ENCODE measurements at places on chromosomes 6 and 20.
A peak's percentile ranks its signal among the peaks of the same experiment; 100 is the strongest.

DNA sequence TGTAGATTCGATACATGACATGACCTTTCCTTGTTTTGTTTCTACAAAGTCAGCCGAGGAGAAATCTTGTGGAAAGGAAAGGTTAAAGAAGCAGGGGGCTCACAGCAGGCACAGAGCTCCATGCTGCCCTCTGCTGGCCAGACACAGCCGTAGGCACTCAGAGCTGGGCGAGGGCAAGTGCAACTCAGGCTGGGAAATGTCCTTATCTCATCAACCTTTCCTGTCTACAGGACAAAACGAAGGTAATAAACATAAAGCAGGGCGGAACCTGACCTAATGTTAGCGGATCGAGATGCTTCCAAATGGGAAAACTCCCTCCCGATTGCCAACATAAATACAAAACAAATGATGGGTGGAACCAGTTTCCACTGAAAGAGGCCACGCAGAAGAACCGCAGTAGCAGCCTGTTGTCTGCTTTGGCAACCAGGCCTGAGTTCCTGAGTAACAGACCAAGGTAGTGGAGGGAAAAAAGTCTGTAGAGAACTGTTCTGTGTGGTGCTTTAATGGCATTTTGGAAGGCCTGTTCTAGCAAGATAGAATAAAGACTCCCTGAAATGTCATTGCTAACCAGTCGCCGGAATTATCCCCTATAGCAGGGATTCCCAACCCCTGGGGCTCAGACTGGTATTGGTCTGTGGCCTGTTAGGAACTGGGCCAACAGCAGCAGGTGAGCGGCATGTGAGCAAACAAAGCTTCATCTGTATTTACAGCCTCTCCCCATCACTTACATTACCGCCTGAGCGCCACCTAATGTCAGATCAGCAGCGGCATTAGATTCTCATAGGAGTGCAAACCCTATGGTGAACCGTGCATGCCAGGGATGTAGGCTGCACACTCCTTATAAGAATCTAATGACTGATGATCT is 85.2 kb downstream of the MBOAT1 start:
- DNase-seq, result peak; percentile 73

GRCh38 chr20:40954521-40955165 is 74.0 kb upstream of the TOP1 start:
- DNase-seq, result no peak

- no peak for DNase-seq
Measured at GRCh38 chr20:62697468-62697912, 11.1 kb upstream of the NTSR1 start.

- no peak for DNase-seq
Measured at GRCh38 chr6:45000833-45001232, 327.3 kb upstream of the RUNX2 start.

DNA sequence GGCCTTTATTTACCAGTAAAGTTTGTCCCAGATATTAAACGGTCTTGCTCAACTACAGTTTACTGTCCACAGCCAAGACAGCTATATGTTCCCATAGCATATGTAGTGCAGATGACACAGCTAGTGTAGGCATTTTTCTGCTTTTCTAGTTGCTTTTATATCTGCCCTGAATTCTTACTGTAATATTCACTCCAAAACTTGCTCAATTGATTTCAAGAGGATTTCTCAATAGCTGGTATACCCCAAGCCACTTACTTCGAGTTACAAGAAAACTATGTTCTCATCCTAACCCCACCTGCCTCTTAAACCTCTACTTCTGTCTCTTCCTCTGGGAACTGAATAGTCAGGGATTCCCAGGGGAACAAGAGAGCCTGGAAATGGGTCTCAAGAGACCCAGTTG is 18.9 kb upstream of the ROS1 start:
- DNase-seq, result no peak

DNA sequence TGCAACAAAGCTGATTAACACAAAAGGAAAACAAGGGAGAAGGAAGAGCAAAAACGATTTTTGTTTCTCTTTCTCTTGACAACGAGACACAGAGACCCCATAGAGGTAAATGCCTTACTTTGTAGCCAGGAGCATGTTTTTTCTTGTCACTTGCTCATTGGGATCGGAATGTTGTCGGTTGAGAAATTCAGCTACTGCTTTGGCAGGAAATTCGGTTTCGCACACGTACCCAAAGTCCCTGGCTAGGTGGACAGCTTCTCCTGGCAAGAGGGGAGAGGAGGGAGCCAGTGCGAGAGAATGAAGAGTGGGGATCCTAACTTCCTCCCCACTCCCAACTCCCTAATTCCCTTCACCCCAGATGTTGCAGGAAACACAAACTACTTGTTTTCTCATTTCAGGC is 14.5 kb downstream of the TFAP2A start:
- no peak for DNase-seq

DNA sequence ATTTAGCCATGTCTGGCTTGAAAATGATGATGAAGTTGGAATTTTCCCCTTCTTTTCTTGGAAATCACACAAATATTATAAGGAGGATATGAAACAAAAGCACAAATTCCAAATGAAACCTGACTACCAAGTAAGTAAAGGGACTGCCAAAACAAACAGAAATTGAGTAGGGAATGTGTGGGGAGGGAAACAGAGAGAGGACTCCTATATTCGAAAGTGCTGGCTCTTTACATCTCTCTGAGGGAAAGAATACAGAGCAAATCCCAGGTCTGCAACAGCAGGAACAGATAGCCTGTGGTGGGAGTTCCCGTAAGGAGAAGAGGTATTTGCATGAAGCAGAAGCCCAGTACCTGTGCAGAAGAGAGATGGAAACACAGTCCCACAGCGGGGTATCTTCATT is 583.7 kb downstream of the EPM2A start:
- DNase-seq, result no peak

GRCh38 chr6:105072798-105073199 is 107.0 kb downstream of the POPDC3 start:
- DNase-seq, result no peak

- DNase-seq, result no peak
Measured at GRCh38 chr6:112037783-112038216, 16.1 kb upstream of the CCN6 start.

DNA sequence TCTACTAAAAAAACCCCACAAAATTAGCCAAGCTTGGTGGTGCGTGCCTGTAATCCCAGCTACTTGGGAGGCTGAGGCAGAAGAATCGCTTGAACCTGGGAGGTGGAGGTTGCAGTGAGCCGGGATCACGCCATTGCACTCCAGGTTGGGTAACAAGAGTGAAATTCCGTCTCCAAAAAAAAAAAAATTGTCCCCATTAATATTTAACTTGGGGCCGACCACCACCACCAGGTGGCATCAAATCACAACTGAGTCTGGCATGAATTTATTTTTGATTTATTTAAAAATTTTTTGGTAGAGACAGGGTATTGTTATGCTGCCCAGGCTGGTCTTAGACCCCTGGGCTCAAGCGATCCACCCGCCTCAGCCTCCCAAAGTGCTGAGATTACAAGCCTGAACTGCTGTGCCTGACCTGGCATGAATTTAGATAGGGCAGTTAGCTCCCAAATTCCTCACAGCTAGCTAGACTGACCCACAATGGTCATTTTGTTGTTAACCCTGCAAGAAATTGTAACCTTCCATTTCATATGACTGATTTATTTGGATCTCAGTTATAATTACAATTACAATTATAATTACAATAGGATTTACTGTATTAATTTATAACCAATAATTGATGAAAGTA is 17.1 kb upstream of the BEND3 start:
- peak; percentile 13 for DNase-seq

Measured in activated CD4-positive, alpha-beta T cell treated with anti-CD3 and anti-CD28 coated beads, Interleukin-2, amount 50 U/mL, for 48 hours (primary cell).